ENCODE measurements at places on chromosomes 3 and 15.

GRCh38 chr15:31503758-31504461, 177.3 kb downstream of the KLF13 start:
- no peak for DNase-seq

DNA sequence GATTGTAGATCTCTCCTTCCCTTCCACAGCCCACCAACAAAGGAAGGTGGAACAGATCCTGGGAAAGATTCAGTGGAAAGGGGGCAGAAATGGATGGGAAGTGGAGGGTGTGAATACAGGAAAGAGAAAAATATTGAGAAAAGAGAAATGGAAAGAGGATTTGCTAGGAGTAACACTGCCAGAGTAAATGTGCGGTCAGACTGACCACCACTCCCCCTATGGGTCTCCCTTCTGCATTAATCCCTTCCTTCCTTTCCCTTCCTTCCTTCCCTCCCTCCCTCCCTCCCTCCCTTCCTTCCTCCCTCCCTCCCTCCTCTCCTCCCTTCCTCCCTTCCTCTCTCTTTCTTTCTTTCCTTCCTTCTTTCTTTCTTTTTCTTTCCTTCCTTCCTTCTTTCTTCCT, 12.0 kb upstream of the COMMD2 start:
- DNase-seq = no peak

GRCh38 chr3:195582947-195583346, 793 bp downstream of the APOD start:
- DNase-seq = no peak

DNA sequence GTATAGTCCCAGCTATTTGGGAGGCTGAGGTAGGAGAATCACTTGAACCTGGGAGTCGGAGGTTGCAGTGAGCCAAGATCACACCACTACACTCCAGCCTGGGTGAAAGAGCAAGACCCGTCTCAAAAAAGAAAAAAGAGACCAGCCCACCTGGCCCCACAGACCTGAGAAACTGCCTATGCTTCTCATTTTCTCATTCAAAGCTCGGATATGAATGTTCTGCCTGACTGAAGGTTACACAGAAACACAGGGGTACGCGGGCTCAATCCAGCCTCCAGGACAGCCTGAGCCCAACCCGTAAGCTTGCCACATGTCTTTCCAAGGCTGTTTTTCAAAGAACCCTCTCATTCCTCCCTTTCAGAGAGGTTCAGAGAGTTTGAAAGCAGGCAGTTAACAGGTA, 9.7 kb upstream of the LRRC15 start:
- no peak for DNase-seq

DNA sequence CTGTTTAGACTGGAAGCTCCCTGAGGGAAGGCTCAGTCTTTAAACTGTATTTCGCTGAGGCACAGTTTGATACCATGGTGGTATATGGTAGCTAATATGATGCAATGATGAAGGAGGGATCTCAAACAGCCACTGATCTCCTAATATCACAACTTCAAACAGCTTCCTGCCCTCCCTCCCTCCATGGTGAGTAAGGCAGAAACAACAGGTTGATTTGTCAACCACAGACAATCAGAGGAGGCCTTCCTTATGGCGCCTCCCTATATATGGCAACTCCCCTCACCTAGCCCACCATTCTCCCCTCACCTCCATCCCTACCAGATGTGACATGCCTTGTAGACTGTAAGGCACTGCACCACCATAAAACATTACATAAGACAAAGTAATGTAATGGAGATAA, 316.5 kb upstream of the ICE2 start:
- no peak for DNase-seq

GRCh38 chr3:13727890-13728289, 152.0 kb downstream of the WNT7A start:
- DNase-seq = no peak

- DNase-seq = no peak
Observed at GRCh38 chr3:124965413-124965812, 30.9 kb upstream of the MUC13 start.

GRCh38 chr3:111910806-111911205, 51.7 kb downstream of the PHLDB2 start:
- no peak for DNase-seq

GRCh38 chr3:13876451-13877100, 3.3 kb downstream of the WNT7A start:
- no peak for DNase-seq

- DNase-seq = no peak
Observed at GRCh38 chr3:175279911-175280310, 420.8 kb downstream of the NAALADL2 start.

- no peak for DNase-seq
Observed at GRCh38 chr3:93867425-93867824, 106.3 kb downstream of the PROS1 start.

DNA sequence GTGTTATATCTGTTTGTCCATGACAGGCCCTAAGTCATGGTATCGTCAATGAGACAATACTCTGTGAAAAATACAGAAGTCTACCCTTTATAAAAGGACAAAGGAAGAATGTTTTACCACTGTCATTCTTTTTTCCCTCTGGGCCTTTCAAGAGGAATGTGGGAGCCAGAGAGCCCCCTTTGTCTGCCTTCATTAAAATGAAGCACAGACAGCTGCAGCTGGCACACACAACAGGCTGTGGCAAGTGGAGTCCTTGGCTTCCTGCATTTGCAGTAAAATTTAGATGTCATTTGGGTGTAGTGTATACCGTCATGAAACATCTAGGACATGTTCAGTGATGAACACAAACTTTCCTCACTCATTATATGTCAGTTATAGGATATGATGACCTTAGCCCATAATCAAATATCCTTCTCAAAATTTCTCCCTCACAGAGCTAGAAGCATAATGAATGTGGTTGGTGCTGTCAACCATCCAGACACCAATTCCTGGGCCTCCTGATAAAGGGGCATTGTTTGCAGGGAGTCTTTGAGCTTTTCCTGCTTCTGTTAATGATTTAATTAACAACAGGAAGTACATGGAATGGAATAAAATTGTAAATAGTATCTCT, 76.4 kb downstream of the DHX36 start:
- DNase-seq = peak; percentile 13

- no peak for DNase-seq
Observed at GRCh38 chr3:159635047-159635641, 353.5 kb upstream of the IL12A start.

GRCh38 chr3:151346292-151346691, 16.9 kb upstream of the P2RY13 start:
- DNase-seq = no peak

DNA sequence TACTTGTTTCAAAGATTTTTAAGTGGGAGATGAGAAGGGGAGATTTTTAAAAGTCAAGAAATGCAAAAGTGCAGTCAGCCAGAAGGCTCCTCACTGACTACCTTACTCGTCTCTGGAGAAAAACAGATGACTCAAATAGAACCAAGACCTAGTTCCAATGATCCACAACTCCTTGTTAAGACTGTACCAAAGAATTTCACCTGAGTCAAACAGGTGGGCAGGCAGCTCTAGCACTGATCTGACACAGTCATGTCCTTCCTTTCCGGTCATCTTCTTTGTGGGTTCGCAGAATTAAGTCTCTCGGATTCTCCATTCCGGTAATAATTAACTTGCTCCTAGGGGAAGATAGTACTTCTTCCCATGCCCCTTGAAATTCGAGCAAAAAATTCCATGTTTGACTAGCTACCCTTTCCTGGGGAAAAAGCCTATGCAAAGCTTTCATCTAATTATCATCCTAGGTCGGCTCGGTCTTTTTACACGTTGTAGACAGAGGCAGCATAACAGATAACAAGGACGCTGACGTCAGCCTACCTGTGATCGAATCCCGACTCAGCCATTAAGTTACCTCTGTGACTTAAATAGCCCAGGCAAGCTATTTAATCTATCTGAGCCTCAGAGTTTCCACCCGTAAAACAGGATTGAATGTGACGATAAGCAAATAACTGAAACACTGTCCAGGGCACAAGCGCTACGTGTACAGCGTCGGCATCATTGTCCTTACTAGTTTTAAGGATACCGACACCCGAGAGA, 758 bp downstream of the SELENOK start:
- no peak for DNase-seq

GRCh38 chr3:111112913-111113312, 41.3 kb downstream of the NECTIN3 start:
- DNase-seq = no peak

GRCh38 chr3:82081351-82081750, 319.9 kb upstream of the GBE1 start:
- DNase-seq = no peak

DNA sequence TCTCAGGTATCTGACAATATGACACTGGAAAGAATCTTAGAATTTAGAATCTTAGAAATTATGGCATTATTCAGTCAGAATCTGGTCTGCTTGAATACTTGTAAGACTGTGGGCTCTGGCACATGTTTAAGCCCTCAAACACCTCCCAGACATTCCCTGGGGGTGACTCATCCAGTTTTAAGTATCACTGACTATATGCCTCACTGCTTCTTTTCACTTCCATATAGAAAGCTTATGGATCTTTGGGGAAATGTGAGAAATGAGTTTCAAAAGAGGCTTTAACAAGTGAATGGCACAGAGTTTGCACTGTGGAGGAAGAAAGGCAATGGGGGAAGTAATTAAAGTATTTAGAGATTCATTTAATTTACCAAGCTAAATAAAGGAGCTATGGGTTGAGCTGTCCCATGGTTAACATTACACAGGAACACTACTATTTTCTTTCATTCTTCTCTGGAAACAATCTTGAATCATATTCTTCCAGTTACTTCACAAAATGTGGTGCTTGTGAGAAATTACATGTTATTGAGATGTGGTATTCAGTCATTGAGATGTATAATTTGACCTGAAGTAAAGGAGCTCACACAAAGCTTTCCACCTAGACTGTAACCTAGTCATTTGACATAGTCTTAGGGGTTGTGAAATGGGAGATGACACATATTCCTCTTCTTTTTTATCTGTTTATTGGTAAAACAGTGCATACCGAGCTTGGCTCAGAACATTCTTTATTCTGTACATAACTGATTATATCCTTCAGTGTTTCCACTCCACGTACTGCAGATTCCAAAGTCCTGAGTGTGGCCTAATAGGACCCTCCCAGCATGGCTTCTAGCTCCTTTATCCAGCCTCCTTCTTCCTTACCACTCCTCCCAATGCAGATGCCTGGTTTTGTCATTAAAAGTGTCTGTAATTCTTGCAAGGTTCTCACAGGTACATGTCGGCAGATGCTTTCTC, 544.6 kb upstream of the NECTIN3 start:
- no peak for DNase-seq

Data from nucleus accumbens (tissue), 56 donors.